ENCODE measurements at places on chromosomes 3 and 15.

GRCh38 chr3:127750226-127751031 lies 71.9 kb downstream of the MGLL start:
- no peak for DNase-seq

DNA sequence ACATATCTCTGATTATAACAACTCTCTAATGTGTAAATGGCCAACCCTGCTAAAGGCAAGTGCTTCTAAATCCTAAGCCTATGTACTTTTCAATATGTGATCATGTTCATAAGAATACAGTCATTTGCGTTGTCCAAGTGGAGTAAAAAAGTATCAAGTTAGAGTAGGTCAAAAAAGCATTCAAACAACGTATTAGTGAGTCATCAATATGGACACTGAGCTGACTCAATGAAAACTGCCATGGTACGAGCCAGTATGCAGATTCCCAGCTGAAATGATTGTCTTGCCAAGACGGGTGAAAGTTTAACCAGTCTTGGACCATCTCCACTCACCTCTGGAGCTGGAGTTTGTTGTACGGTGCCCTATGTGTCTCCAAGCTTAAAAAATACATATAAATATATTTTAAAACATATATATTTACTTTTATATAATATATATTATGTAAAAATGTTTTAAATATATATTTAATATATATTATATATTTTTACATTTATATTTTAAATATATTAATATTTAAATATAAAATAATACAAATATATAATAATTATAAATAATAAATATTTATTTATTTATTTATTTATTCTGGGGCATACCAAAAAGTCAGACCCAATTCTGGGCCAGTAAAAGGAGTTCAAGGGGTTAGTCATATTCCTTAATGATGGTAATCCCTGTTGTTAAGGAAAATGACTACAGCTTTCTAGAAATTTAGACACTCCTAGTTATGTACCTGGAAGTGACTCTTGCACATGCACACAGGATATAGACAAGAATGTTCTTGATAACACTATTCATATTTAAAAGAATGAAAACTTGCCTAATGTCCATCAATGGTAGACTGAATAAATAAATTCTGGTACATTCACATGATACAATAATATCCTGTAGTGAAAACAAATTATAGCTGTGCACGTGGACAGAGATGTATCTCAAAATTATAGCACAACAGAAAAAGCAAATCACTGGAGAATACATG lies 27.2 kb downstream of the PLSCR4 start:
- DNase-seq: no peak

DNA sequence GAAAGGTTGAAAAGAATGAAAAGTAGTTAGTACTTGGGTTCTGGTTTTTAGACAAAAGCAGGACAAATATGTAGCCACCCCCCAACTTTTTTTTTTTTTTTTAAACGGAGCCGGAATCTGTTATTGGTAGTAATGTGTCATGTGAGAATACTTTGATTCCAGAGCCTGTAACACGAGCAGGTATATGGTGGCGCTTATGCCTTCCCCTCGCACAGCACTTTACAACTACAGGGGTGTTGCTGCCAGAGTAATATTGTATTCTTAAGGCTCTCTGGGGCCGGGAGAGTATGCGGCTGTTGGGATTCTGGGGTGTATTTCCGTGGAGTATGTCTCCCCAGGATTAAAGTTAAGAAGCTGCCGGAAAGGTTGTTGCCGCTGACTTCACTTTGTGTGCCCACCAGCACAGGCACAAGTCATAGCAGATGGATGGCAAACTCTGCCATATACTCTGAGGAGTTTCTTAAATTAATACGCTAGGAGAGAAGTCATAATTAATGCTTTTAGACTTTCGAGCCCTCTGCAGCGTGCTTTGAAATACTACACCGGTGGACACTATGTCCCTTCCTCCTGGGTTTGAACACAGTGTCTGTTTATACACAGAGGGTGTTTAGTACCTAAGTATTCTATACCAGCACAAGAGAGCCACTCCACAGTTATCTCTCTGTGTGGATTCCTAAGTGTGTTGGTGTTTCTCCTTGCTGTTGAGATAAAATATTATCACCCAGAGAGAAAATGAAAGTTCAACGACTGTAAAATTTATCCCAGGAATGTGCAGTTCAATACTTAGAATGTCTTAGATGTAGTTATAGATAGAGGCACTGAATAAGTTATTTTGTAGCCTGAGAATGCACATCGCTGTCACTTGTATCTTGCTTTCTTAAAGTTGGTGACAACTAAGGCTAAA lies 1.4 kb downstream of the MBNL1 start:
- DNase-seq: peak; percentile 30

DNA sequence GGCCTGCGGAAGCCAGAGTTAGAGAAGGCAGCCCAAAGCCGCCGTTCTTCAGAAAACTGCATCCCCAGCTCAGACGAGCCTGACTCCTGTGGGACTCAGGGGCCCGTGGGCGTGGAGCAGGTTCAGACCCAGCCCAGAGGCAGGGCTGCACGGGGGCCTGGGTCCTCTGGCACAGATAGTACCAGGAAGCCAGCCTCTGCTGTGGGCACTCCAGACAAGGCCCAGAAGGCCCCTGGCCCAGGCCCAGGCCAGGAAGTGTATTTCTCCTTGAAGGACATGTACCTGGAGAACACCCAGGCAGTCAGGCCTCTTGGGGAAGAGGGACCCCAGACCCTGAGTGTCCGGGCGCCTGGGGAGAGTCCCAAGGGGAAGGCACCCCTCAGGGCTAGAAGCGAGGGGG lies 23.1 kb downstream of the ALPK3 start:
- DNase-seq: no peak

Data from GM23338 (cell line).